Astrocyte of the hippocampus (primary cell): ENCODE measurements at places on chromosomes 5 and 9.

DNA sequence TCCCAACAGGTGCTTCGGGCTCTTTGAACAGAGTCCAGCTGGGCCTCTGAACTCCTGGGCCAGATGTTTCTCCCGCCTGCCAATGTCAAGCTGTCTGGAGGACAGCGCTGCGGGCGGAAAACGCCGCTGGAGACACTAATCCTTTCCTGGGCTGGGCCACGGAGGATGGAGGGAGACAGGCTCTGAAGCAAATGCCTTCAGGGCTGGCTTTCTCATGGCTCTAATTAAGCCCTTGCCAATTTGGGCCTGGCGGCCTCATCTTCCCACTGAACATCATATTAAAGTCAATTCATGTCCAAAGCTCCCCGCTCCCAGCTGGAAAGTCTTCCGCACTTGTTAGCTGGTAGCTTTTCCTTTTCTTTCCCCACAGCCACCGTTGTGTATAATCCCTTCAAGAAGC is 72.7 kb downstream of the NTNG2 start:
- no peak for DNase-seq

DNA sequence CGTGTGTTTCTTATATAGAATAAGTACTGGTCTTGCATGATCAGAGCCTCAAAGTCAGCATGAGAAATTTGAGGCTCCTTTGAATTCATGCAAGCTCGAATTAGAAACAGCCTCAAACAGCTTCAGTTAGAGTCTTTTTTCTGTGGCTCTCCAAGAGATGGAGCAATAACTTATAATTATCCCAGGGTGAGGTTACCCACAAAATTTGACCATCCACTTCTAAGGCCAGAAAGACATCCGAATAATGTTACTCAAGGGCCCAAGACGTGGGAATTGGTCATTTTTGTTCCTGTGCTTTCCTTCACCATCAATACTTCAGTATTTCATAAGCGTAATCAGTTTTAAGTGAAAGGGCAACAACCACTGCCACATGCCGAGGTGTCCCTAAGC is 89.7 kb downstream of the DAPK1 start:
- no peak for DNase-seq

DNA sequence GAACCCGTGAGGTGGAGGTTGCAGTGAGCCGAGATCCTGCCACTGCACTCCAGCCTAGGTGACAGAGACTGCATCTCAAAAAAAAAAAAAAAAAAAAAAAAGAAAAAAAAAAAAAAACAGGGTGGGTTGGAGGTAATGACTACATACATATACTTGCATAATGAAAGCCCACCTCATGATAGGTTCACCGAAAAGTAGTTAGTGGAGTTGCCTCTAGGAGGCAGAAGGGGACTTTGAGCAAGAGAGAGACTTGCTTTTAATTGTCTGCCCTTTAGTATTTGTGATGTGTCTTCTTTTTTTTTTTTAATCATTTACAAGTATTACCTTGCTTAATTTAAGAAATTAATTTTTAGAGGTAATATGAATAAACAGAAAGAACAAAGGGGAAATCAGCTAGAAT is 99.8 kb downstream of the PPARGC1B start:
- DNase-seq, result no peak

DNA sequence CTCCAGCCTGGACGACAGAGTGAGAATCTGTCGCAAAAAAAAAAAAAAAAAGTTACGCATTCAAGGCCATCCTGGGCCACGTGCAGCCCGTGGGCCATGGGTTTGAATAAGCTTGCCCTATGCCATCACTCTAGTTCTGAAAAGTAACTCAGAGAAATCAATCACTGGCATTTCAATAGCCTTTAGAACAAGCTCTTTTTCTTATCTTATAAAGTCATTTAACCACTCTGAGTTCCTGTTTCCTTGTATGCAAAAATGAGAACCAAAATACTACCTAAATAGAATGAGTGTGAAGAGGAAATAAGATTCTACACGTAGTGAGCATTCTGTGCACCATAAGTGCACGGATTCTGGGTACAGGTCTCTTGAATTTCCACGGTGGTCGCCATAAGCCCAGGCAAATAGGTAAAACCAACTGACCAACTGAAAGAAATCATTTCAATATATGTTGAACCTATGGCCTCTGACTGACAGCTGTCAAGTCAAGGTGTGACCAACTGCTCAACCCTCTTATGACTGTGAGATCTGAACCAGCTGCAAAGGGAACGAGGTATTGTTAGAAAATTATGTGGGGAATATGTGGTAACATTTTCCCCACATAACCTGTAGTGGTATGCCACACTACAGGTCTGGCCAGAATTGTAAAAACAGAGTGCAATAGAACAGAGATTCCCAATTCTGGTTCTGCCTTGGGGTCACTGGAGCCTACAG is 143.9 kb upstream of the LHFPL2 start:
- no peak for DNase-seq

GRCh38 chr9:4836676-4837075 is 43.9 kb downstream of the RCL1 start:
- DNase-seq, result peak; percentile 63

DNA sequence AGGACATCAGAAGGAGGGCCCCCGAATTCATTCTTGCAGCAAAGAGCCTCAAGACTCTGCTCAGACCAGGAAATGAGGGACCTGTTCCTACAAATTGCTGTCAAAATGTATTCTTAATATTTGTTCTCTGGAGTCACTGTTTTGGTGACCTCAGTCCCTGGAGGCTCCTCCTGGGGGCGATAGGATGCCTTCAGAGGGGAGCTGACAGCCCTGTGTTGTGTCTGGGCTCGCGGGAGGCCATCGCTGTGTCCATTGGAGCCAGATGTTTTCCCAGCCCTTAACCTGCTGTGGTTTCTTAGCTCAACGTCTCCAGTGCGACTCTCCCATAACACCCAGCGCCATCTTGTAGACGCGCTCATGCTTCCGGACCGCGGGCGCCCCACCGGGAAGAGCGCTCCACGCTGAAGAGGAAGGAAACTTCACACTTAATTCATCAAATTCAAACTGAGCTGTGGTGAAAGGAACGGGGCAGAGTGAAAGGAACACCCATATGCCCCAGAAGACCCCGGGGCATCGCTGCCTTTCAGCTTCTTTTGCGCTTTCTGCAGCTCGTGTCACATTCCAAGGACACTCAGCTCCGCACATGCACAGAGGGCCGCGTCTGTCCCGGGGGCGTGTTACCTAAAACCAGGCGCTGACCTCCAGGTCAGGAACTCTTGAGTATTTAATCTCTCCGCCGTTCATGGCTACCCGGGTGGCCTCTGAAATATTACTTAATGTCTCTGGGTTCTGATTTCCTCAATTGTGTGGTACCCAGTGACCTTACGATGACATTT is 112.3 kb upstream of the GDNF start:
- DNase-seq, result no peak

DNA sequence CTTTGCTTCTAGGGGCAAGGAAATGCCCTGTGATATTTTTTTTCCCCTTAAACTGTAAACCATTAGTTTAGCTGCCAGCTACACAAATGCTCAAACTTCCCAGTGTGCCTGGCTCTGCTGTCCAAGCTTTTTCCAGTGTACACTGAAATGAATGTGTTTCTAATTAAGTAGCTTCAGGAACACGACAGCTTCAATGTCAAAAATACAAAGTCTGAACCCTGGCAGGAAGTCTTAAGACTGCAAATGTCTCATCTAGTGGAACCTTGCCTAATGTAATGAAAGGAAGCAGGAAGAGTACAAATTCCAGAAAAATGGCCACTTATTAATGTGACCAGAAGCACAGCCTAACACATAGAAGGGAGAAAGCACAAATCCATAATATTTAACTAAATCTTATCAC is 255.2 kb downstream of the CRB2 start:
- peak; percentile 14 for DNase-seq

DNA sequence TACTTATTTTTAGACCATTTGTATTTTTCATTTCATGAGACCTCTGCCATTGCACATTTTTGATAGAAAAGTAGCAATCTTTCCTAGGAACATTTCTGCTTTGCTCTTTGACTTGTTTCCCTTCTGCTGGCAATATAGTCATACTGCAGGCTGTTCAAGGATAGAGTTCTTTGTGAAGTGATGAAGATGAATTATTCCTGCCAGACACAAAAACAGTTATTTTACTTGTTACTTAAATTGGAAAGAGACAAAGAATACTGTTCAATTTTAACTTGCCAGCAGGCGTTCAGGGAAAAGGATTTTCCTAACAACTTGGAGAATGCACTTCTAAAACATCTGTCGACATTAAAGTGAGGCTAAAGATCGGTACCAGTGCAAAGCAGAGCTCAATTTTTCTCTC is 251.7 kb upstream of the ACTBL2 start:
- DNase-seq, result no peak

- DNase-seq, result no peak
Observed at GRCh38 chr5:132019857-132020555, 8.5 kb upstream of the ACSL6 start.

DNA sequence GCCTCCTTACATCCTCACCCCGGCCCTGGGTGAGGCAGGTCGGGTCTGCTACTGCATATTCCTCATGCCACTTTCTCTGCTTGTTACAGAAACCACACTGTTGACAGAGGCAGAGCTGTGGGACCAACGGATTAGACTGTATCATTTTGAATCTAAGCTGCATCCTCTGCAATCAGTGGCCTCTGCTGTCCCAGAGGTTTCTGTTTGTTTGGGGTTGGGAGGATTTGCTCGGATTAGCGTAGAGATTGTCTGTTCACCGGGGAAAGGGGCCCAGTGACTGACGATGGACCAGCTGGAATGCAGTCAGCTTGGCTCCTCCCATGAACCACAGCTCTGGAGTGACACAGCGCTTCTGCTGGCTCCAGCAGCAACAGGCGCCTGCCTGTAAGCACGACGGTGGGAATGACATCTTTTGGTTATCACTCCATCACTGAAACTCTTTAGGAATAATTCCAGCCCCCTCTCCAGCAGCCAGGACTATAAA is 37.3 kb upstream of the ADRA1B start:
- DNase-seq, result peak; percentile 85

GRCh38 chr5:124460642-124461041 is 285.8 kb downstream of the ZNF608 start:
- no peak for DNase-seq

DNA sequence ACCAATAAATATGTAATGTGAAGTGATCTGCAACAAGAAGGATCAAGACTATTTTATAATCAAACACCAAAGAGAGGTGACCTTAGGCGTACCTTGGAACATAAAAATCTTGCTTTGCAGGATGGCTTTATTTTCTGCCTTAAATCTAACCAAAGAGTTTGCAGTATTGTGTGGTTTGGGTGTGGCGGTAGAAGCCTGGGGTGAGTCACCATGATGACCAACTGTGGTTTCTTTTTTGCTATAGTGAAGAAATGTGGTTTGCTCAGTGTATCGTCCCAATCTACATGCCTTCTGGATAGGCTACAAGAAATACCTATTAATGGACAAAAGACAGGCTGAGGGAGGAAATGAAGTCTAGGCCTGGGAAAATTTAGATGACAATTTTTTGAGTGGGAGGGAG is 5.1 kb upstream of the CAST start:
- peak; percentile 93 for DNase-seq

- DNase-seq, result peak; percentile 95
Observed at GRCh38 chr5:38809388-38810359, 36.1 kb upstream of the OSMR start.

DNA sequence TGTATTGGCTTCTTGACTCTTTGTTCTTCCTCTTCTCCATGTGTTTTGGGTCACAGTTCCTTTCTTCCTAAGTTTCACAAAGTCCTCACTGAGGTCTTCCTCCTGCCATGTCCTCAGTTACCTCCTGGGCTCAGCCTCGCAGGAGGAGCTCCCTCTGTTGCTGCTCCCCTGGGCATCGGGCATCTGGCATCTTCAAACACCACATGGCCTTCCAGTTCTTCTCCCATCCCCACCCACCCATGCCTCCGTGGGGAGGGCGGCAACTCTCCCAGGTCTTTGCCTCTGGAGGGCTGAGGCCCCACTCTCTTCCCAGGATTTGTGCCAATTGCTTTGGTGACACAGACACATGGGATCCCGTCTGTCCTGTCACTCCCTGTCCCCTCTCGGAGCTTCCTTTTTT is 22.8 kb downstream of the MRPL36 start:
- DNase-seq, result no peak

DNA sequence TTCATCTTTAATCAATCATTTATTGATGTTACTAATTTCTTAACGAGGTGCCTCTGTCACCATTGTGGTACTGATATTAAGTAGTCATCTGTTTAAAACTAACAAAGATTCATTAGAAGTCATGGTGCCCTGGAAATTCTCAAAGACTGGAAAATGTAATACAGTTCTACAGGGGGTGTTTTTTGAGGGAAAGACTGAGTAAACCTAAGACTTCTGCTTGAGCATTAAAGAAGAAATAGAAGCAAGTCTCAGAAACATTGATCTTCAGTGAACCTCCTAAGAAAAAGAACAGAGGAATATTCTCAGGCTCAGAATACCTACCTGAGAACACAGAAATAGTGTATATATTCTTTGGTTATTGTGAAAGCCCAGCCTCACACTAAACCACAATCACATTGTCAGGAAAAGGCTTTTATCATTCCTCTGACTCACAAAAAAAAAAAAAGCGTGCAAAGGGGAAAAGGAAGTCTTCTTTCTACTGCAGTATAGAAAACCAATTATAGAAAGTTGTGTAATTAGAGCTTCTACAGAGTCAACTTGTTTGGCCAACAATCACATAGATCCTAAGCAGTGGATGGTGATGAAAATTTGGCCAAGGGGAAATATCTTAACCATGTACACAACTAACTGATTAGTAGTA is 60.8 kb downstream of the HINT1 start:
- no peak for DNase-seq

DNA sequence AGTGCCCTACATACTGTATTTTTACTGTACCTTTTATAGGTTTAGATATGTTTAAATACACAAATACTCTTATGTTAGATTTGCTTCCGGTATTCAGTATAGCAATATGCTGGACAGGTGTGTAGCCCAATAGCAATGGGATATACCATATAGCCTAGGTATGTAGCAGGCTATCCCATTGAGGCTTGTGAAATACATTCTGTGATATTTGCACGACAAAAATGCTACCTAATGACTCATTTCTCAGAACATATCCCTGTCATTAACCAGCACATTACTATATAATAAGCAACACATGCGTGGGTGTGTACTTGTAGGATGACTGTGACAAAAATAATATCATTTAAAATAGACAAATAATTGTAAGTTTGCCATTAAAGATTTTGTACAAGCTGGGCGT is 208.8 kb downstream of the MRPS30 start:
- DNase-seq, result no peak

DNA sequence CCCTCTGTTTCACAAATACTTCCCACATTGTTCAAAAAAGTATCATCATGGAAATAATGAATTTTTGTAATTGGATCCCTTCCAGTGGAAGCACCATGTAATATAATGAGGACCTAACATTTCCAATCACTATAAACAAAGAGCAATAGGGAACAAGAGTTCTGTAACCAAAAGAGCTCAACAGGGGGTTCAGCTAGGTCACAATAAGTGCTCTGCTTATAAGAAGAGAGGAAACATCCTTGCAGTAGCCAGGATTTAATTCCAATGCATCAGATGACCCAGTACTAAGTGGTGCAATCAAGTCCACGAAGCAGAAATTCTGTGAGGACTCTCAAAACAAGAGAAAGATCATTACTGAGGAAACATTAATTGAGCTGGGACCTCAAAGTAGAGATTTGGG is 5.9 kb downstream of the SERINC5 start:
- no peak for DNase-seq
